ENCODE measurements at places on chromosomes 2 and 18.

- DNase-seq = no peak
These were observed 109.5 kb upstream of the DAPL1 start for GRCh38 chr2:158685646-158686045.

DNA sequence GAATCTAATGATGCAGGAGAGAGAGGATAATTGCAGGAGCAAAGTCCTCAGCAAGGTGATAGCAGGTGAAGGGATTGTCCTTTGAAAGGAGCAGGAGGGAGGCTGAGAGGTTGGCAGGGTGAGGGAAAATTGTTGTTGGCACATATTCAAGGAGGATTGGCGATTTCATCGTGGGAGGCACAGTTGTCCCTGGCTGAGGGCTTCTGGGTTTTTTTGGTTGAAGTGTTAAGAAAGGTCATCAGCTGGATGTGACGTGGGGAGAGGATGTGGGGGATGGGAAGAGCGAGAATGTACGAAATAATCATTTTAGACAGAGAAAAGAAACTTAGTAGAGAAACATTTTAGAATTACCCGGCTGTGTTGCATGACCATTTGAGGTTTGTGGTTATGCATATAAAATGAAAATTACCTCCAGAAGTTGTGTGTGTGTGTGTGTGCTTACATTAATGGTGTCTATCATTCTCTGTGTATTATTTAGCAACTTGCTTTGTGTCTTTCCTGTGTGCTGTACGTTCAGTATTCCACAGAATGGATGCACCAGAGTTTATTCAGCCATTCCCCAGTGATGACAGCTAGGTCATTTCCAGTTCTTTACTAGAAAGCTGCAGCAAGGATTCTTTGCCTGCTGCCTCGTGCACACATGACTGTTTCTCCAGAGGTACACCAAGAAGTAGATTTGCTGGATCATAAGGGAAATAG lies 67.6 kb downstream of the SDC1 start:
- DNase-seq = no peak

DNA sequence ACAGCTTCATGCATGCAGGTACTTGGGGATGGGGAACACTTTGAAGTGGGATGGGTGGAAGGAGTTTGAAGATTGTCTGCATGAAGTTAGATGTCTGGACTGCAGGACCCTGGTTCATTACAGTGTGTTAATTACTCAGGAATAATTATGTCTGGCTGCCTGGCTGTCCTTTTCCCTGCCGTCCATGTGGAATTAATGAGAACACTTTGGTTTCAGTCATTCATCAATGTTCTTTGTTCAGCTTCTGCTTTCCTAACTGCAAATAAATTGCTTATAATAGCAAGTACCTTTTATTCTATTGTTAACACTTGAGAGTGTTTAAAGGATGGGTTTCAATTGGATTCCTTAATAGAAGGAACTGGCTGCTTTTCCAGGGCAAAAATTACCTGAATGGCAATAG lies 35.8 kb downstream of the MTCL1 start:
- DNase-seq = no peak

- no peak for DNase-seq
These were observed 3.3 kb downstream of the L3MBTL4 start for GRCh38 chr18:6411382-6411781.

- no peak for DNase-seq
These were observed 323.5 kb upstream of the TANK start for GRCh38 chr2:160836755-160837154.

DNA sequence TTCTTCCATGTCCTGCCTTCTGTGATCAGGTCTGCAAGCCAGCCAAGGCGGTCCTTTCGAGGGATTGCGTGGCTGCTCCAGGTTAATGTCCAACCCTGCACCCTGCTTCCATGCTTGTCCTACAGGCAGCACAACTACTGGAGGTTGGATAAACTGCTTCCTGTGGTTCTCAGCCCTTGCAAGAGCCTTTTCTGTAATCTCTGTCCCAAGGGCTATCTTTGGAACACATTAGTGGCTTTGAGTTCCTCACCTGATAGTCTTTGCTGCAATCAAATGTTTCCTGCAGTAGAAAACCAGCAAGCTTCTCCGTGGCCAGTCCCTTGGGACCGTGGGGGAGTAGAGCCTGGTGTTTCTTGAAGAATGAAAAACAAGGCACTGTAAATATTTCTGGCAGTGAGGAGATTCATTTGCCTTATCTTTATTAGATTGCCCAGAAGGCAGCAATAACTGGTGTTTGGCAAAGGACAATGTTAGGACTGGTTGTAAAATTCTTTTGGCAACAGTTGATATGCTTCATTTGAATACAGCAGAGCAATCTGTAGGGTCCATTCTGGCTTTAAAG lies 214.4 kb downstream of the FHOD3 start:
- no peak for DNase-seq

- DNase-seq = no peak
These were observed 3.4 kb upstream of the ANKRD12 start for GRCh38 chr18:9133225-9133624.
